Activated T-helper 1 cell treated with Interleukin-2 at 50 U/mL for 16 hours (primary cell): ENCODE measurements at places on chromosomes 7 and 10.

DNA sequence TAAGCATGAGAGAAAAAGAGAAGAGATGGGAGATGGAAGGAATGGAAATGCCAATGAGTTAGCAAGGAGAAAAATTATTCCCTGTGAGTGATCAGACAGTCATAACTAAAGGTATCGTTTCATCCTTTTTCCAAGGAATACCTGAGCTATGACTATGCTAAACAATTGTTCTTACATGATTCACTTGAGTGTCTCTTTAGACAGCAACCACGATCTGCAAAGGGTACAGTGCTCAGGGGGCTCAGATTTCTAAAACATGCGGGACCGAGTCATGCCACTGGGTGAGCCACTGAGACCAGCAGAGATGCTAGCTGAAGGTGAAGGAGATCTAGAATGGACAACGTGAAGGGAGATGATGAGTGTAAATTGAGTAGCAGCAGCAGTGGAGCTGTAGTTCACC is 78.0 kb upstream of the CTTNBP2 start:
- no peak for DNase-seq

DNA sequence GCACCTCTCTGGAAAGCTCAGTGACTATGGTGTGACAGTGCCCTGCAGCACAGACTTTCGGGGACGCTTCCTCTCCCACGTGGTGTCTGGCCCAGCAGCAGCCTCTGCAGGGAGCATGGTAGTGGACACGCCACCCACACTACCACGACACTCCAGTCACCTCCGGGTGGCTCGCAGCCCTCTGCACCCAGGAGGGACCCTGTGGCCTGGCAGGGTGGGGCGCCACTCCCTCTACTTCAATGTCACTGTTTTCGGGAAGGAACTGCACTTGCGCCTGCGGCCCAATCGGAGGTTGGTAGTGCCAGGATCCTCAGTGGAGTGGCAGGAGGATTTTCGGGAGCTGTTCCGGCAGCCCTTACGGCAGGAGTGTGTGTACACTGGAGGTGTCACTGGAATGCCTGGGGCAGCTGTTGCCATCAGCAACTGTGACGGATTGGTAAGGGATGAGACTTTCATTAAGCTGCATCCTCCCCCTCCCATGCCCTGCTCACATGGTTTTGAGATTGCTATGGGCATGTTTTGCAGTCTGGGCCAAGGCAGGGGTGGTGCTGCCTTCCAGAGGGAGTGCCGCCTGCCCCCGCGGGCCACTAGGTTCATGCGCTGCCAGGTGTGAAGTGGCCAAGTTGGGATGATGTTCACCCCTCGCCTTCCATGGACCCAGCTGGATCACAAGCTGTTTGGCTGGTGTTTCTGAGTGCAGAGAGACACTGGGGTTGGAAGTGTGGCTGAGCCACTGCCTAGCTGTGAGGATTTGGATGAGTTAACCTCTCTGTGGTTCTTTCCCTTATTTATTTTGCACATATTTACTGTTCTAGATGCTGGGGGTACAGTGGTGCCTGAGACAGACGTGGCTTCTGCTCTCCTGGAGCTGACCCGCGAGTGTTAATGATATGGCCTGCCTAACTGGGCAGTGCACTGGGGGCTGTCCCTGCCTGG is 2.5 kb downstream of the ADAMTS14 start:
- DNase-seq: no peak

- no peak for DNase-seq
Measured at GRCh38 chr10:118291122-118291521, 51.0 kb downstream of the FAM204A start.

DNA sequence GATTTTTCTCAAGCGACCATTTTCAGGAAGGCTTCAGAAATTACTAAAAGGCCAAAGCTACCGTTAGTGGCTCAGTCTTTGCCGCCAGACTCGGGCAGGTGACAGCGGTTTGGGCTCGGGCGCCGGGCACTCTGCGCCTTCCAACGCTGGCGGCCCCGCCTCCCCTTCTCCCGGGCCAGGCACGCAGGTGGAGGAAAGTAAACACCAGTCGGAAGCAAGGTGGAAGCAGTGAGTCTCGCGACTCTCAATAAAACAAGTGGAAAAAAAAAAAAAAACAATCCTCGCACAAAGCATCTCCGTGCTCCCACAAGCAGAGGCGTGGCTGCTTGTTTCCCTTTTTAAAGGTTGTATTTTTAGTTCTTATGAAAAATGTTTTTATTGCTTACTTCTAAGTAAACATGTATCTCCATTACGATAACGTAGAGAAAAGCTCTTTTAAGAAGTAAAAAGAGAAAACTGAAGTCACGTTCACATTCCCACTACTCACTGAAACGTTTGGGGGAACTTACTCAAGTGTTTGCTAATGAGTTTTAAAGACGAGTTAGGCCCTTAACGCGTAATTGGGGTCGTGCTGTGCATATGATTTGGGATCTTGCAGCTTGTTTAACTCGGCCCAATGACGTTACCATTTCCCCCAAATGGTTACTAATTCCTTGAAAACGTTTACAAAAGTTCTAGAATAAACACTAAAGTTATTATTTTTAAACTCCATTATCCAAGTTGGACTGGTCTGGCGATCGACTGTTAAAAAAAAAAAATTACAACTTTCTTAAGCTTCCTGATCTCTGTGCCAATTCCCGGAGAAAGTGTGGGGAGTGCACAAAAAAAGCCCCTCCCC is 864 bp downstream of the CDCA7L start:
- DNase-seq: peak; percentile 12

DNA sequence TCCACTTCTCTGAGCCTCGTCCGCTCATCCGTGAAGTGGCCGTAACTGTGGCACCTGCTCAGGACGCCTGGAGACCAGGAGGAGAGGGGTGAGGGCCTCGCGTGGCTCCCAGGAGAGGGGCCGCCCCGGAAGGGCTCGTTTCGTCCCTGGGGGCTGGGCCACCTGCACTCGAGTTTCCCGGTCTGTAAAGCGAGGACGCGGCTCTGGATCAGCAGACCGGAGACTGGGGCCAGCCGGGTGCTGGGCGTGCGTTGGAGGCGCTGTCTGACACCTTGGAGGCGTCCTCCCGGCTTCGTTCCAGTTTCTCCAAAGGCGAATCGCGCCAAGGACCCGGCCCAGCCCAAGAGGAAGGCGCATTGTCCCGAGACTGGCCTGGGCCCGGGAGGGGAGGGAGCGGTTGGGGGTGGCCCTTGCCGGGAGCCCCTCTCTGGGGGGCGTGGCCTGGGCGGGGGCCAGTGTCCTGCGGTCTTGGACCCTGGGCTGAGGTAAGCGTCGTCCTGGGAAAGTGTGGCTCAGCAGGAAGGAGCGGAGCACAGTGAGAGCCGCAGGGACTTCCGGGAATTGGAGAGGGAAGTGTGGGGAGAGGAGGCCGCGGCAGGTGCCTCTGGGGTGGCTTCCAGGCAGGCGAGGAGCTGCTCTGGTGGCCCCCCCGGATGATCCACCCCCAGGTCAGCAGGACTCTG is 89.6 kb downstream of the FOXL3 start:
- DNase-seq: no peak

DNA sequence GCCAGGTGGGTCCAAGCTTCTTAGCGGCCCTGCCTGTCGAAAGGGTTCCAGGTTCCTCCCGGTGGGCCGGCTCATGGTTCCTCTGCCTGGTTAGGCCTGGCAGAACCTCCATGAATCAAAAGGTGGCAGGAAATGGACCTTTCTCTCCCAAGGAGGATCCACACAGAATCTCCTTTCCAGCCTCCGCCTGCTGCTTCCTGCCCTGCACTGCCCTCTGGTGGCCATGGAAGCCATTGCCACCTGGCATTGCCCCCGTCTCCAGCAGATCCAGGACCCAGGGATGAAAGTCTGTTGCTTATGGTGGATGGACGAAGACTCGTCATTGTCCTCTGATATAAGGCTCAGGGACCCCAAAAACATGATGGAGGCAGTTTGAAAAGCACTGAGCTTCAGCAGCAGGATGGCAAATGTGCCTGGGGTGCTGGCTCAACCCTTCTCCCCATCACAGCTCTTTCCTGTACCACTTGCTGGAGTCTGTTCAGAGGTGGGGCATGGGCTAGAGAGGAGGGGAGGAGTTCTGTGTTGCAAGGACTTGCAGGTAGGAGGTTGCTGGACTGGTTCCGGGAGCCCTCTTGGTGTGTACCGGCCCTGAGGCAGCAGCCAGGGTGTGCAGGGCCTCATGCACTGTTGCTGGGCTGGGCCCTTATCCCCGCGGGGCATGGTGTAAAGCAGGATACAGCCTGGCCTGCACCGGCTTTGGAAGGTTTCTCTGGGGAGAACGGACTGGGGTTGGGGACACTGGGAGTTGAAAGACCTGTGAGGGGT is 11.3 kb upstream of the INMT start:
- peak; percentile 62 for DNase-seq

DNA sequence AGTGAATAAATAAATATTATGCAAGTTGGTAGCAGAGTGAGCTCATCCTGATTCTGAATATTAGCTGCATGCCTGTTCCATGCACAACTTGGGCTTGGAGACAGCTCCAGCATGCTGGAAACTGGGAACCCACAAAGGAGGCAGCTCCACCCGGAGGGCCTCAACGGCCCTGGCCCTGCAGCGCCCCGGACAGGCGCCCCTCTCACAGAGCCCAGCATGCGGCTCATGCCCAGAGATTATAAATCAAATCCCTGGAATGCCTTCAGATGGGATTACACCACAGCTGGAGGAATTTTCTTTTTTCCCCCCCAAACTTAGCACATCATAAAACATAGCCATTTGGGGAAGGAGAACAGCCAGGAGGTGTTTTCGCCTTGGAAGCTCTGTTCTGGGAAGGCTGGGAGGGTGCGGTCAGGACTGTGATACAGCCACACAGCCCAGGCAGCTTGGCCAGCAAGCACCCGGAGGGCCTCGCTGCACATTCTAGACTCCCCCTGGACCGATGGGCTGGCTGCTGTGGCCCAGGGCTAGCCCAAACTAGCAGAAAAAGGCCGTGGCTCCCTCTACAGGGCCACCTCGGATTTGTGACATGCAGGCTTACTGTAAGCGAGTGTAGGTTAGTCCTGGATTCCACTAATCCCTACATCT is 102.4 kb downstream of the PTPN20 start:
- DNase-seq: no peak

DNA sequence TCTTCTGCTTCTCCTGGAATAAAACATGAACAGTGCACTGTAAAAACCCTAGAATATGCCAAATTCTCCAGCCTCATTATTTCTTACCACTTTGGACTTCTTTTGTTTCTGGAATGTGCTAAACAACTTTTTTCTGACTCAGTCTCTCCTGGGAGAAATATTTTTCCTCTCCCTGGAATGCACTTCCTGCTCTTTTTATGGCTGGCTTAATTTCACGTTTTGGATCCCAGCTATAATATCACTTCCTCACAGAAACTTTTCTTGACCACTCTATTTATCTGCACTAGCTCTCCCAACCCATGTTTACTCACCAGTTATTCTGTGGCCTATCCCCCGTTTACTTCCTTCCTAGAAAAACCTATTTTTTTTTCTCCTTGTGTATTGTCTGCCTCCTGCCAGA is 26.7 kb downstream of the ABCB5 start:
- DNase-seq: no peak

- DNase-seq: no peak
Measured at GRCh38 chr10:5620966-5621365, 45.4 kb downstream of the ASB13 start.

DNA sequence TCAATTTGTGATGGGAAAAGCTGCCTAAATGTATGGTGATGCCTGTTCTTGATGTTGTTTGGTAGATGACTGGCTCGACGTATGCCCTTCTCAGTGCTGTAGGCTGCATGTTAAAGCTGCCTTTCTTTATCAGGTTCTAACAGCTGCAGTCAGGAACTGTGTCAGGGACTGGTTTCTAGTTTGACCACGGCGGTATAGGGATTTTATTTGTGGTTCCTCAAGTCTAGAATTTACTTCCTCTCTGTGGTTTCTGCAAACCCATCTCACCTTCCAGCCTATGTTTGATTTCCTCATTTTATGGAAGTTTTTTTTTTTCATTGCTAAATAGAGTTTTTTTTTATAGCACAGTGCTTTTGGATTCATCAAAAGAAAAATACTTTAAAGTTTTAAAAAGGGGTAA is 26.5 kb downstream of the LMTK2 start:
- no peak for DNase-seq

- no peak for DNase-seq
Measured at GRCh38 chr7:94368371-94368791, 26.3 kb upstream of the COL1A2 start.

- no peak for DNase-seq
Measured at GRCh38 chr7:3272691-3273141, 28.3 kb upstream of the SDK1 start.

- DNase-seq: no peak
Measured at GRCh38 chr7:18468795-18469194, 26.8 kb upstream of the HDAC9 start.

GRCh38 chr7:67301667-67302066 is 305.0 kb downstream of the TYW1 start:
- no peak for DNase-seq

- DNase-seq: no peak
Measured at GRCh38 chr10:115491526-115492140, 398.5 kb downstream of the ATRNL1 start.

GRCh38 chr7:30147785-30148184 is 13.0 kb downstream of the MTURN start:
- DNase-seq: no peak

- no peak for DNase-seq
Measured at GRCh38 chr10:71063401-71063800, 149.0 kb upstream of the UNC5B start.

DNA sequence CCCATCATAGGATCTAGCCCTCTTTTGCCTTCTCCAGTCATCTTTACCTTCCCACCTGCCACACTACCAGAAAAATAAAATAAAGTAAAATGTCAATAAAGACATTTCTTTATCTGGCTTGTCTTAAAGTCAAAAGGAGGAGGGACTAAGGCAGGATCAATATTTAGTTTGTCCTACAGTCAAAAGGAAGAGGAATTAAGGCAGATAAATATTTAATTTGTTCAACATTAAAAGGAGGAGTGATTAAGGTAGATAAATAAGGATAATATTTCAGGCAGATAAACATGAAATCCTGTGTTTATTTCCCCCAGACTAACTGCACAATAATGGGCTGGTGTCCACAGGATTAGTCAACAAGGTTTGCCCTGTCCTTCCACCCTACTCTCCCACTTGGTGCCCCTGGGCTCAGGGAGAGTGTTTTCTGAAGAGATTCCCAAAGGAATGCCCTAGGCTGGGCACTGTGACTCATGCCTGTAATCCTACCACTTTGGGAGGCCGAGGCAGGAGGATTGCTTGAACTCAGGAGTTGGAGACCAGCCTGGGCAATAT is 18.3 kb upstream of the MSMB start:
- no peak for DNase-seq

DNA sequence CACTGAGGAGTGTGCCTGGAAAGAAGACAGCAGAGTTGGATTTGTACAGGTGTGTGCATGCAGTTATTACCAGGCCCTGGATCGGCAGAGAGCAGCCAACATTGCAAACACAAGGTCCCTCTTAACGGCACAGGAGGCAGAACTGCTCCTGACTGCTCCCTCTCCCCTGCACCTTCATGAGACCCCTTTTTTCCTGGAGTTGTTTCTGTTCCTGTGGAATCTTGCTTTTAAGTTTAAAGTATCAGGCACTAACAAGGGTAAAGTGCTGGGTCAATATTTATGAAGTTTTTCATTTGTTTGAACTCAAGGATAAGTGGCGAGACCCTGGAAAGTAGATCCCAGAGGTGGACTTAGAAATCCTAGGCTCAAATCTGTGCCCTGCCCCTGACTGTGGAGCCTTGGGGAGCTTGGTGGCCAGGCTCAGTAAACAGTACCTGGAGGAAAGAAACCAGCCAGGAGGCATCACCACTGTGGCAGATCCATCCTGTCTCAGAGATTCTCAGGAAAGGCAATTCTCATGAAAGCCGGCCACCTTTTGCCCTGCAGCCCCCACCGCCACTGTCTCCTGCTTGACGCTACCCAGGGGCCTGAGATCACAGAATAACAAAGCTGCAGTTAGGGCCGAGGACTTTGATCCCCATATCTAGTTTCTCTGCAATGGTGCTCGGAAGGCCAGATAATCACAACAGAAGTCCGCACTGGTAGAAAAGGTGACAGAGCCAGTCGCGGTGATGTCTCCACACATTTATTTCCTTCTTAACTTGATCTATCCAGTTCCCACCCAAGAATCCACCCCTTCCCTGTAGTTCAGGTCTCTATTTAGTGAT is 36.7 kb downstream of the DDC start:
- DNase-seq: no peak
